Right renal pelvis (tissue), 4 donors: ENCODE measurements at places on chromosomes 4 and X. TPM values are rescaled to one million over a fixed set of nuclear protein-coding genes. Genes with fewer than 3 reads are reported as not detected.

- no peak for DNase-seq
Observed at GRCh38 chrX:130263016-130263415, 5.7 kb downstream of the ZNF280C start.

- DNase-seq = no peak
Observed at GRCh38 chr4:158315706-158316105, 105.4 kb downstream of the TMEM144 start.

GRCh38 chr4:180947425-180947824 is 1295.8 kb upstream of the TENM3 start:
- peak; percentile 50 for DNase-seq

Gene TMPRSS11B
- not detected for polyA plus RNA-seq

Gene P2RY4
- polyA plus RNA-seq = 0.21 TPM

- no peak for DNase-seq
Observed at GRCh38 chr4:73415807-73416238, 11.7 kb downstream of the ALB start.

DNA sequence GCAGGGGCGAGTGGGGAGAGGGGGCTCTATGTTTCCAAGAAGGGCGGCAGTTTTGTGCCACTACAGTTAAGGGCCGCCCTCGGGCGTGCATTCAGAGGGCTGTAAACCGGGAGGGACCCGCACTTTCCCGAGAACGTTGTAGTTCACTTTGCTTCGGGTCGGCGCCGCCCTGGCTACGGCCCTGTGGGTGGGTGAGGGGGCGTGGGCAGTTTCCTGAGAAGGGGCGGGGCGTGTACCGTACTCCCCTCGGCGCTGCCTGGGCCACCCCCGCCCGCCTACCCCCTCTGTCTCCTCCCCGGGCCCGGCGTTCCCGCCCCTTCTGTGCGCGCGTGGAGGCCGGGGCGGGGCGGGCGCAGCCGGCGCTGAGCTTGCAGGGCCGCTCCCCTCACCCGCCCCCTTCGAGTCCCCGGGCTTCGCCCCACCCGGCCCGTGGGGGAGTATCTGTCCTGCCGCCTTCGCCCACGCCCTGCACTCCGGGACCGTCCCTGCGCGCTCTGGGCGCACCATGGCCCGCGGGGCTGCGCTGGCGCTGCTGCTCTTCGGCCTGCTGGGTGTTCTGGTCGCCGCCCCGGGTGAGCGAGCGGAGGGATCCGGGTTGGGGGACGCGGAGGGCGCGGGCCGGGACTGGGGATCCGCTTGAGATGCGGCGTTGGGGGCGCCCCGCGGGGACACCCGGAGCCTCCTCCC is at the start of gene CD99:
TSS of gene CD99 (plus strand) at position 440 of the 687 bp plus-strand sequence. CDS start at position 506, 66 bp downstream.
- peak; percentile 80 for DNase-seq

- DNase-seq = no peak
Observed at GRCh38 chrX:136029766-136030165, 44.5 kb downstream of the SLC9A6 start.

DNA sequence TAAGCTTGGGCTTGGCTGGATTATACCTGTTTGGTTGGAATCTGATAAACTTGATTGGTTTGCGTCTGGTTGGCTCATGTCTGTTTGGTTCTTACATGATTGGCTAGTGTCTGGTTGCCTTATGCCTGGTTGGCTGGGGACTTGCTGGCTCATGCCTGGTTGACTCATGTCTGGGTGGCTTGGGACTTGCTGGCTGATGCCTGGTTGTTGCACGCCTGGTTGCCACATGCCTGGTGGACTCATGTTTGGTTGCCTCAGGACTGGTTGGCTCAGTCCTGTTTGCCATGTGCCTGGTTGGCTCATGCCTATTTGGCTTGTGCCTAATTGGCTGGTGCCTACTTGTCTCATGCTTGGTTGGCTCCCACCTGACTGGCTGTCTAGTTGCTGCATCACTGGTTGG is 104.5 kb downstream of the APOOL start:
- DNase-seq = no peak

DNA sequence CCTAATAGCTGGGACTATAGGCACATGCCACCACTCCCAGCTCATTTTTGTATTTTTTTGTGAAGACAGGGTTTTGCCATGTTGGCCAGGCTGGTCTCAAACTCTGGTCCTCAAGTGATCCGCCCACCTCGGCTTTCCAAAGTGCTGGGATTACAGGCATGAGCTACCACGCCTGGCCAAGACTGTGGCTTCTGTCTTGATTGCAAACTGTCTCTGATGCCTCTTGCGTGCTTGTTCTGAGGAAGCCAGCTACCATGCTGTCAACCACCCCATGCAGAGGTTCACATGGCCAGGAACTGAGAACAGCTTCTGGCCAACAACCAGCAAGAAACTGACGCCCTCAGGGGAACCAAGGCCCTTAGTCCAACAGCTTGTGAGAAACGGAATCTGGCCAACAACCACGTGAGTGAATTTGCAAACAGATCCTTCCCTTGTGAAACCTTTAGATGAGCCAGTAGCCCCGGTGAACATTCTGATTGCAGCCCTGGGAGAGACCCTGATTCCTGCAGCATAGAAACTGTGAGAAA is 71.2 kb downstream of the SUPT20HL2 start:
- DNase-seq = no peak

Gene SSX1
- polyA plus RNA-seq = not detected

DNA sequence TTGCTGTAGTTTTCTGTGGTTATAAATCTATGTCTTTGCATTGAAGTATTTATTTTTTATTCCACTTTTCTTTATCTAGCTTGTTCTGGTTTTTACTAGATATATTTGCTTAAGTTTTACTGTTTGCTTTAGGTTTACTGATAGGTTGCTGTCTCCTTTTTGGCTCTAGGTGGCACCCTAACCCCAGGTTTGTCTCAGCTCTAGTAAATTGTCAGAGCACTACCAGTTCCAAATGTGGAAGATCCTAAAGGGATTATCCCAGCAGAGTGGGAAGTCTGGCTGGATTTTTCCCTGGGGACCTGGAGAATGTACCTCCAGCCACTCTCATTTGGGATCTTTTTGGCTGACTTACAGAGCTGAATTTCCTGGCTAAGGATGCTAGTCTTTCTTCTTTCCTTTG is 106.1 kb downstream of the PBDC1 start:
- peak; percentile 4 for DNase-seq

- DNase-seq = no peak
Observed at GRCh38 chr4:169963998-169964397, 62.2 kb downstream of the MFAP3L start.

- no peak for DNase-seq
Observed at GRCh38 chr4:23290656-23291055, 597.9 kb downstream of the GBA3 start.

- no peak for DNase-seq
Observed at GRCh38 chr4:16772366-16772850, 126.0 kb downstream of the LDB2 start.

DNA sequence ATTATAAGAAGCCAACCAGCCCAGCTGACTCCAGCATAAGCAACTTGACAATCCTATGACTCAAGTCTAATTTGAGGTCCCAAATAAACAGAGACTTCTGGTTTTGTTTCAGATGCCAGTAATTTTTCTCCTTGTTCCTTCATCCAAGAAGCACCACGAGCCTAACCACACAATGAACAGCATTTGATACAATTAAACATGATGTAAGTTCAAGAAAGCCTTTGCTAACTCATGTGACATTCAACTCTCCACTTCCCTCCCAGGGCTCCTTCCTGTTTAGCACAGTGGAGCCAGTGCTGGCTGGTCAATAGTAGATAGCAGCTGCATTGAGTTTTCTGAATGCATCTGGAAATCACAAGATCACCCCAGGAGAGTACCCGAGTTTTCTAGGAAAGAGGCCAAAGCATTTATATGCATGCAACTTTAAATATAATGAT is 206.3 kb downstream of the ARHGAP24 start:
- no peak for DNase-seq

GRCh38 chr4:26319949-26320537 is 771 bp upstream of the RBPJ start:
- peak; percentile 16 for DNase-seq

GRCh38 chr4:152364883-152365282 is 171.0 kb downstream of the FBXW7 start:
- no peak for DNase-seq

Gene SYN1
- polyA plus RNA-seq = 6.2 TPM

Gene SSX2
- not detected for polyA plus RNA-seq

DNA sequence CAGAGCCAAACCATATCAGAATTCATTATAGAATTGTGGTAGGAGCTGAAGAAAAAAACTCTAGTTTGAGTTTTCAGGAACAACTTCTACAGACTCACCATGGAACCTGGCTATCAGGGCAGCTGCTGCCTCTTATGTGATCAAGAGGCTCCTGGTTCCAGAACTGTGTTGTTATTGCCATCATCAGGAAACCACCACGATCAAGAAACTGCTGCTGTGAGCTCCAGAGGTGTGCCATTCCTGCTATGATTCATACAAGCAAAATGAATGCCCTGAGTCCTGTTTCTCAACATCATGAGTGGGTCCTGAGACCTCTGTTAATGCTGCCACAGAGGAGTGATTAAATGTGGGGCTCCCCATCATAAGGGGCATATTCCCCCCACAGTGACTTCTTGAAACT is 43.7 kb downstream of the TASL start:
- DNase-seq = no peak

- no peak for DNase-seq
Observed at GRCh38 chr4:147157860-147158701, 212.4 kb upstream of the TTC29 start.

GRCh38 chr4:13267091-13267490 is 217.0 kb downstream of the RAB28 start:
- DNase-seq = no peak

GRCh38 chr4:122212880-122213279 is 60.7 kb downstream of the BLTP1 start:
- DNase-seq = no peak

DNA sequence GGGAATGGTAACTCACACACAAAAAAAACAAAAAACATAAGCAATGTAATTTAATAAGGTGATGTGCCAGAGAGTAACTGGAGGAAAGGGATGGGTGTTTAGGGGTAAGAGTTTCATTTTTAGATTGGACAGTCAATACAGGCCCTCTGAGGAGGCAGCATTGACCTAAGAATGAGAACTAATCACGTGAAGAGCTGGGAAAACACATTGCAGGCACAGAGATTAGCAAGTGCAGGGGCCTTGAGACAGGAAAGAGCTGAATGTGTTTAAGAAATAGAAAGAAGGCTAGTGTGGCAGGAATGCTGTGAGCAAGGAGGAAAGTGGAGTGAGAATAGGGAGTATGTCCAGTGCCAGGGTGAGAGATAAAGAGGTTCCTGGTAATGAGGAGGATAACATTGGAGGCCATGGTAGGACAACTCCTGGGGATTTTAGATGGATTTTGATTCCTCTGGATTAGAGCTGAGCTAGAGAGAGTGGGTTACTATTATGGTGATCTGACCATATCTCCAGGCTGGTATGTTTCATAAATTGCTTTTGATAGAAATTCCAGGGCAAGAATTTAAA is 17.6 kb downstream of the PDLIM5 start:
- no peak for DNase-seq

Gene NR3C2
- polyA plus RNA-seq = 18.9 TPM

DNA sequence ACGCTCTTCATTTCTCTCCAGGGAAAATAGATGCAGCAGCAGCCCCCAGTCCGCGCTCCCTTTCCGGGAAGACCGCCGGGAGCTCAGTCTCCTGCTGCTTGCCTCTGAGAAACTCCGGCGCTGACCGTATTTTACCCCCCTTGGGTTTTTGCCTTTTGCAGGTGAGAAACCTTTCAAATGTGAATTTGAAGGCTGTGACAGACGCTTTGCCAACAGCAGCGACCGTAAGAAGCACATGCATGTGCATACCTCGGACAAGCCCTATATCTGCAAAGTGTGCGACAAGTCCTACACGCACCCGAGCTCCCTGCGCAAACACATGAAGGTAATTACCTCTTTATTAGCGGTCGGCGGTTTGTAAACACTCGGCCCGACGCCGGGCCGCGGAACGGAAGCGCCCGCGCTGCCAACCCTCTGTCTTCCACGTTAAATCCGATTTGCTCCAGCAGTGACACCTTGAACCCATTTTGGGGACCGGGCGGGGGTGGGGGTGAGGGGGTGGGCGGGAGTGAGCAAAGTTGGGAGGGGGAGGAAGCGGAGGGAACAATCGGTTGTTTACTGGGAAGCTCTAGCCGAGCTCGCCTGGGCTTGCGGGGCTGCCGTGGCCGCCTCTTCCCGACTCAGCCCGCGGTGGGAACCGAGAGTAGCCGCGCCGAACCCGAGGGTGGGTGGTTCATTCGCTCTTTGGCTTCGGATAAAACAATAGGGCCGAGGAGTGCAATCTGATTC is 3.0 kb downstream of the ZIC3 start:
- no peak for DNase-seq

DNA sequence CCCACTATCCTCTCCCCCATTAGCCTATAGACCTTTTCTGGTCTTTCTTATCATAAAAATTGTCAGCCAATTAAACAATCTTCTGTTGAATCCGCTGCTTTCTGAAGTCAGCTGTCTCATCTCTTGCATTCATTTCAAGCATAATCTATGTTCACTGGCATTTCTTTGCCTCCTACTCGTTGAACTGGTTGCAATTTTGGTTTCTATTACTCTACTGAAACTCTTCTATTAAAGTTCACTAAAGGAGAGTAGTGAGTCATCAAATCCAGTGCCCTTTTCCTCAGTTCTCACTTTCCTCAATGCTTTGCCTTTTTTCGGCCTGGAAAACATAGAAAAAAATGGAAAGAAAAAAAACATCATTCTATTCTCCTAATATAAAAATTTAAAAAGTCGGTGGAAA is 23.9 kb upstream of the CXCL13 start:
- no peak for DNase-seq

Gene RGN
- 37.2 TPM for polyA plus RNA-seq

GRCh38 chrX:12197030-12197429 is 58.8 kb downstream of the FRMPD4 start:
- DNase-seq = peak; percentile 8

DNA sequence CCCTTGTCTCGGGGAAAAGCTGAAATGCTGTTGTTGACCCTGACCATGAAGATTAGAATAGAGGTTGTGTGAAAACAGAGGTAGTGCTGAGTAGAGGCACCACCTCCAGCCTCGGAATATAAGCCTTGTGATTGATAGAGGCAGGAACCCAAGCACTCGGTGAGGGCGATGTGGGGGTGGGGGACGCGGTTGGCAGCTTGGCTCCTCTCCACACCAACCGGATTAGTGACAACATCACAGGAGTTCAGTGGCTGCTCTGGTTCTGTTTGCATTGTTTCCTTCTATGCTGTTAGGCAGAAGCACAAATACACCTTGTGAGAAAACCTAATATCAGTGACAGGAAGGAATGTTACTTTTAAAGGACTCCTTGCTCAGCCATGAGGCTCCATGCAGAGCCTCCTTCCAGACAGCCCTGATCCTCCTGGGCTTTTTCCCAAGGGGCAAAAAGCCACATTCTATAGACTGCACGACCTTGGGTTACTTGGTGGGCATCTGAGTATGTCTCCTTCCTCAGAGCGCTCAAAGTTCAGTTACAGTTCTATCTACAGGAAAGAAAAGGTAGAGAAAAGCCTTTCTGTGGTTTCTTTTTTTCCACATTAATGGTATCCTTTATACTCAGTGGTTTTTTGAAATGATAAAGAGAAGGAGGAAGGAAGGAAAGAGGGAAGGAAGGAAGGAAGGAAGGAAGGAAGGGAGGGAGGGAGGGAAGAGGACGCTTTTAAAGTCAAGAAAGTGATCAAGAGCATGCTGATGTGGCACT is 150.4 kb upstream of the NOCT start:
- DNase-seq = no peak

GRCh38 chr4:137601934-137602333 is 69.6 kb upstream of the PCDH18 start:
- no peak for DNase-seq
